ENCODE measurements at places on chromosomes 3 and 15.

DNA sequence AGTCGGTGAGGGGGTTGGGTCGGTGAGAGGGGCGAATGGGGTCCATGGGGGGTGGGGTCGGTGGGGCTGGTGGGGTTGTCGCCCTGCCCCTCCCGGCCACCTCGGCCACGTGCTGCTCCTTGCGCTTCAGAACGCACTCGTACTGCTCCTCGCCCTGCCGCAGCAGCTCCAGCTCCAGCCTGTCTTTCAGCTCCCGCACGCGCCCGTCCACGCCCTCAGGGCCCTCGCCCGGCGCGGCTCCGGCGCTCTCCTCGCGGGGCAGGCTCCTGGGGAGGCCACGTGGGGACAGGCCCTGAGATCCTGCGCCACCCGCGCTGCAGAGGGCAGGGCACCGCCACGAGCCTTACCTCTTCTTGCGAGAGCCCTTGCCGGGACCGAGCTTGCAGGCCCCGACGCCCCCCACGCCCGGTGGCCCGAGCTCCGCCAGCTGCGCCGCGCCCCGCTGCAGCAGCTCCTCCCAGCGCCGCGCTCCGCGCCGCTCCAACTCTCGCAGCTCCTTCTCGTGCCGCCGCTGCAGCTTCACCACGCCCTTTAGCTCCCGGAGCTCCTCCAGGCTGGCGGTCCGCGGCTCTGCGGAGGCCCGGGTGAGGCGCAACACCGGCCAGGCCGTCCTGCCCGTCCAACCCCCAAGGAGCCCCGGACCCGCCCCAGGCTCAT is 8.2 kb upstream of the ANKRD63 start:
- DNase-seq, result no peak

- DNase-seq, result no peak
Measured at GRCh38 chr3:73228959-73229358, 167.5 kb downstream of the EBLN2 start.

DNA sequence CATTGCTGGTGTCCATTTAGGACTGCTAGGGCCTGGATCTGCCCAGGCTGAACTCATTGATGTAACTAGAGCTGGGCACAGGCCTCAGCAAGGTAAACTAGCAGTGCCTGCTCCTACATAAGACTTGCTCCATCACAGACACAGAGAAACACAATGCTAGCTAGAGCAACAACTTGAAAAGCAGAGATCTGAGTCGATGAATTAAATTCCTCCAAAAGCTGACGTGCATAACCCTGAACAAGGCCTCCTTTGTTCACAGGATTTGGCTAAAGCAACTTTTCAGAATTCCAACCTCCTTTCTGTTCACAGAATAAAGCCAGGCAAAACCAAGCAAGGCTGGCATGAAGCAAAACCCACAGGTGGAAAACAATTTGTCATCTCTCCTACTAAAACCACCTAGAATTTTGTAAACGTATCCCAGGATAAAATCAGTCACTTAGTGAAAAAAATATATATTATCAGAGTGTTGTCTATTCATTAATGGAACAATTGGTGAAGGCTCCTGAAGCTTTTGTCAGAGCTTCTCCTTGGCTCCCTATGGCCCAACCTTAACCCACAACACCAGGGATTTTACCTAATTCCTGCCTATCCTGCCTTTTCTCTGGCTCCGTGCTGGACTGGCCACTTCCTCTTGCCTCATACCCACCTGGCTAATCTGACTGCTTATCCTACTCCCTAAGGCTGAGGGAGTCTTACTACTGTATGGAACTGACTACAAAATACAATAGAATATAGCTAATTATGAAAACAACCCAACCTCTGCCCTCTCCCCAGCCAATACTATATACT is 39.9 kb downstream of the PLCH1 start:
- DNase-seq, result no peak

DNA sequence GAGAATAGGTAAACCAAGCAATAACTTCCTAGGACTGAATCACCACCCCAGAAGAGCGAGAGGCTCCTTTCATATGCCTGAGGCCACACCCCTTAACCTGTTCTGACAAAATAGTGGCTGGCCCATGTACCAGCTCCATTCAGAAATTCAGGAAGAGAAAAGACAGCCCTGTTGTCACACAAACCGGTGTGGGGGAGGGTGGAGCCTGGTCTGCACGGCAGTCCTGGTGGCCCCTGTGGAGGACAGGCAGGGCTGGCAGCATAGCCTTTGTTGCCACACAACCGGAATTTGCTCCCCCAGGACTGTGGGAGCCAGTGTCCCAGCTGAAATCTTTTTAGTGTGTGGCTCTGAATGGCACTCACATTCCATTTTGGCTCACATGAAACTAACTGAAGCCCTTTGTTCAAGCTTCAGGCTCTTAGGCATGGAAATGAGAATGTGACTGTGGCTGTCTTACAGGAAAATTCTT is 23.8 kb downstream of the RLBP1 start:
- DNase-seq, result no peak
